HuH-7.5 (cell line): ENCODE measurements at places on chromosomes 6 and 20.

GRCh38 chr6:13700232-13700631, 11.4 kb downstream of the RANBP9 start:
- DNase-seq = no peak

DNA sequence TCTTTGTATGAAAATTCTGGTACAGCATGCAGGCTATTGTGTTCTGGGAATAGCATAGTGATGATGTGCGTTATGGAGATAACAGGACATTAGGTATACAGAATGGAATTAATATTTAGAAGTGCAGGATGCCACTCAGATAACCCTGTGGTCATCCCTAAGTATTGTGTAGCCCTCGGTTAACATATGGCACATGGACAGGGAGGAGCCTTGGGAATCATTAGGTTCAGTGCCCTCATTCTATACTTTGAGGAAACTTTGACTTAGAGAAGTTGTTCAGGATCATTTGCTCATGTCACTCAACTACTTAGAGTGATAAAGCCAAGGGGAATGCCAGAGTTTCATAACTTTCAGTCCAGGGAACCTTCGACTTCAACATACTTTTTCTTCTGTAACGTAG, 185.9 kb downstream of the UST start:
- DNase-seq = no peak

- no peak for DNase-seq
Measured at GRCh38 chr20:46709055-46709458, 392 bp upstream of the SLC2A10 start.

GRCh38 chr6:166538297-166539010, 48.0 kb downstream of the RAMACL start:
- DNase-seq = no peak

GRCh38 chr6:131923356-131923755, 27.8 kb downstream of the CCN2 start:
- peak; percentile 24 for DNase-seq
